ENCODE measurements at places on chromosomes 1 and 21.

- DNase-seq, result no peak
Measured at GRCh38 chr1:234624724-234625117, 14.7 kb upstream of the IRF2BP2 start.

- no peak for DNase-seq
Measured at GRCh38 chr1:228161362-228161761, 4.2 kb upstream of the IBA57 start.

DNA sequence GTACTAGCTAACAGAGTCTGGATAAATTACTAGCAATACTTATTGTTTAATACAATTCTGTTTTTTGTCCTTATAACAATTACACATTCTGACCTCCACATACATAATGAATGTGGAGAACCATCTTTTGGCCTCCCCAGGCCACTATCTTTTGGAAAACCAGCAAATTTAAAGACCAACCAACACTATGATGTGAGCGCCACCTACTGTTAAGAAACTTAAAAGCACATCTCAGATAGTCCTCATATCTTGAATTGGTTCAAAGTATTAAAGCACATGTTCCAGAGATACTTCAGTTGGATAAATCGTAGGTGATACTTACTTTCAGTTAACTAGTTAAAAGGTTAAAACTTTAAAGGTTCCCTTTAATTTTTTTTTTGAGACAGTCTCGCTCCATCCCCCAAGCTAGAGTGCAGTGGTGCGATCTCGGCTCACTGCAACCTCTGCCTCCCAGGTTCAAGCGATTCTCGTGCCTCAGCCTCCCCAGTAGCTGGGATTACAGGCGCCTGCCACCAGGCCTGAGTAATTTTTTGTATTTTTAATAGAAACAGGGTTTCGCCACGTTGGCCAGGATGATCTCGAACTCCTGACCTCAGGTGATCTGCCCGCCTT, 29.3 kb upstream of the USP1 start:
- DNase-seq, result no peak

DNA sequence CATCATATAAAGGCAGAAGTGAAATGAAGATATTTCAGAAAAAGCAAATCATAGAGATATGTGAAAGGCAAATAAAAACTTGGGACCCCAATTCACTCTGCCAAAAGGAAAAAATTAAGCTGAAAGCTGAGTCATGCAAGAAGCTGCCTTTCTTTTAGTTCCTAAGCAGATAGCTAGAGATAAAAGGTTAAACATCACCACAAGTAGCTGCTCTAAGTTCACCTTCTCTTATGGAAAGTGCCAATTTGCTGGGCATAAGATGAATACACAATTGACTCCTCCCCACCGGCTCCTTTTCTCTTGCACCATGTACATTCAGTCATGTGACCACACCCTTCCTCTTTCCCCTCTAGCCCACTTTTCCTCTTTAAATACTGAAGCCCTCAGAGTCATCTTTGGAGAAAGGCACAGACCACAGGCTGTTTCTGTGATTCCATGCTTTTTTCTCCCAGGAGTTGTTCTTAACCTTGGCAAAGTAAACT, 5.4 kb upstream of the SUMO3 start:
- DNase-seq, result no peak

DNA sequence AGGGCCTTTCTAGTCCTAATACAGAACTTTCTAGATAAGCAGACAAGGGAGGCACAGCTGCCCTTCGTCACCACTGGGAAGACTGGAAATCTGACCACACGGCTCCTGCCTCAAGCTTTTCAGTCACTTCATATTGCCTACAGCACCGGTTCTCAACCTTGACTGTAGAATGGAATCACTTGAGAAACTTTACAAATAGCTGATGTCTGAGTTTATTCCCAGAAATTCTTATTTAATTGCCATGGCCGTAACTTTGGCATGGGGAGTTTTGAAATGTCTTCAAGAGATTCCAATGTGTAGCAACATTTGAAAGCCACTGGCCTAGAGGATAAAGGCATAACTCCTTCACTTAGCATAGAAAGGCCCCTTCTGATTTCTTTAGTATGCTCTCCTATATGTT, 42.4 kb upstream of the STMN1 start:
- no peak for DNase-seq

- no peak for DNase-seq
Measured at GRCh38 chr1:18178111-18178510, 70.5 kb downstream of the IGSF21 start.

GRCh38 chr1:22517956-22518355, 45.3 kb upstream of the EPHA8 start:
- no peak for DNase-seq

GRCh38 chr1:112449630-112449983, 53.6 kb downstream of the CTTNBP2NL start:
- no peak for DNase-seq

- DNase-seq, result no peak
Measured at GRCh38 chr1:219422811-219423598, 189.9 kb downstream of the ZC3H11B start.

- DNase-seq, result no peak
Measured at GRCh38 chr1:156704930-156705320, 458 bp downstream of the CRABP2 start.

Measured in activated CD8-positive, alpha-beta memory T cell treated with anti-CD3 and anti-CD28 coated beads for 1 hour (primary cell).